T-cell (primary cell): ENCODE measurements at places on chromosomes 3 and 15.

- no peak for DNase-seq
Observed at GRCh38 chr3:146701246-146701645, 96.1 kb upstream of the PLSCR5 start.

DNA sequence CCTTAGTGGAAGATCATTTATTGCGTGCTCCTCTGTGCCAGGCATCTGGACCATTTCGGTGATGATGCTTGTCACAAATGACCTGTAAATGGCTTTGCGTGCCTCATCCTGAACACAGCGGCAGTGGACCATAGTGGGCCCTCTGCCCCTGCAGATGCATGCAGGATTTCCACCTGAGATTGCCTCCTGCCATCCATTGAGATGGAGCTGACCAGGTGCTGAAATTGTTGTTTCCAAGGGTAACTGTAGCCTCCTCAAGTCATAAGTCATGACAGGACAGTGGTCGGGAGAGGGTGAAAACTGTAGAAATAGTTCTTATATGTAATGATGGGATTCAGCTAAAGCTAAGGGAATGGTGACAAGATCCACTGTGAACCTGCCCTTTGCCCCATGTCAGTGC is 35.5 kb downstream of the CLSTN2 start:
- no peak for DNase-seq

- no peak for DNase-seq
Observed at GRCh38 chr3:187291001-187291511, 481 bp downstream of the MASP1 start.

DNA sequence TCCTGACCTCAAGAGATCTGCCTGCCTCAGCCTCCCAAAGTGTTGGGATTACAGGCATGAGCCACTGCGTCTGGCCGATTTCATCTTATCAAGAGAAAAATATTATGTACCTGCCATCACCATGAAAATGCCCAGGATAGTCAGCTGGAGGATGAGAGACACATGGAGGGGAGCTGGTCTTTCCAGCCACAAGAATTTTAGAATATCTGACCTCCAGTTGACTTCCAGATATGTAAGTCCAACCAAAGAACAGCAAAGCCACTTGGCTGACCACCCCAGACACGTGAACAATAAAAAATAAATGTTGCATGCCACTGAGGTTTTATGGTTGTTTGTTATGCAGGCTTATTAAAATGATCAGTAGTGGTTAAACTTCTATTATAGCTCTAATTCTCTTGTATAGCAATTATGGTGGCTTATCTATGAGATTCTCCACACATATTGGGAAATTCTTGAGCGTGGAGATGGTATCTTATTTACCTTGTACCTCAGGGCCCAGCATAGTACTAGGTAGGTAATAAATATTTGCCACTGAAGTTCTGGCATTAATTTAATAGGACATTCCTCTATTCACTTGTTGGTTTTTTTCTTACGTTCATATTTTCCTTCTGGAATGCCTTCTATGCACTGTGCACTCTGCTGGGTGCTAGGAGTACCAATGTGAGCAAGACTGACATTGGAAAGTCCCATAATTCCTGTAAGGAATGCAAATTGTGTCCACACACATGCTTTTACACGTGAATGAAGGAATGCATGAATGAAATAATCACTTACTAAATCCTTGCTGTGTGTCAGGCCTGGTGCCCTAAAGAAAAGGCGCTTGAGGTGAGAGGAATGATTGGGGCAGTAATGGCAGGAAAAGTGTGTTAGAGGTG is 77.6 kb downstream of the EDEM1 start:
- DNase-seq, result no peak

DNA sequence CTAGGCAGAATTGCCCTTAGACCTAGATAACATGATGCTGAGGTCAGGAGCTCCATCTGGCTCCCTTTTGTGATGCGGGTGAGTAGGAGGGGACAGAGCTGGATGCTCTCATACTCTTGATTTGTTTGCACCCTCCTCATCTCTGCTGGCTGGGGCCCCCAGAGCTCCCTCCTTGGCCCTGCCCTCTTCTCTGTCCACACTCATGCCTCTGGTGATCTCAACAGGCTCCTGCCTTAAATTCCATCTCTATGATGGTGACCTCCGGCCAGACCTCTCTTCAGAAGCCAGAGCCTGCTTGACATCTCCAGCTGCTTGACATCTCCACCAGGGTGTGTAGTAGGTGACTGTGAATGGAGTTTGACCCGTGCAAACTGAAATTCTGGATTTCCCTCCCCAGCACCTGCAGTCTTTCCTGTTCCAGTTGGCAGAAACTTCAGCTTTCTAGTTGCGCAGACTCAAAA is 4.3 kb upstream of the FGD5 start:
- DNase-seq, result no peak
